Activated CD4-positive, alpha-beta T cell treated with anti-CD3 and anti-CD28 coated beads for 1 hour (primary cell): ENCODE measurements at places on chromosomes 2 and 18.

GRCh38 chr2:233424154-233424951, 70.1 kb downstream of the DGKD start:
- DNase-seq = no peak

DNA sequence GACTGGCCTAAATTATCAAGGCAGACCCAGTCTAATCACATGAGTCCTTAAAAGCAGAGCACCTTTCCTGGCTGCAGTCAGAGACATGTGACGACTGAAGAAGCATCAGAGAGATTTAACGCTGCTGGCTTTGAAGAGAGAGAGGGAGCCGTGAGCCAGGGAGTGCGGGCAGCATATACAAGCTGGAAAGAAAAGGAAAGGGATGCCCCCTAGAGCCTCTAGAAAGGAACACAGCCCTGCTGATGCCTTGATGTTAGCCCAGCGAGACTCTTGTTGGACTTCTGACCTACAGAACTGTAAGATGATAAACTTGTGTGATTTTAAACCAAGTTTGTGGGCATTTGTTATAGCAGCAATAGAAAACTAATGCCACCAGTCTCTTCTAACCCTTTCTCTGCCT, 58.1 kb downstream of the HEATR5B start:
- no peak for DNase-seq

DNA sequence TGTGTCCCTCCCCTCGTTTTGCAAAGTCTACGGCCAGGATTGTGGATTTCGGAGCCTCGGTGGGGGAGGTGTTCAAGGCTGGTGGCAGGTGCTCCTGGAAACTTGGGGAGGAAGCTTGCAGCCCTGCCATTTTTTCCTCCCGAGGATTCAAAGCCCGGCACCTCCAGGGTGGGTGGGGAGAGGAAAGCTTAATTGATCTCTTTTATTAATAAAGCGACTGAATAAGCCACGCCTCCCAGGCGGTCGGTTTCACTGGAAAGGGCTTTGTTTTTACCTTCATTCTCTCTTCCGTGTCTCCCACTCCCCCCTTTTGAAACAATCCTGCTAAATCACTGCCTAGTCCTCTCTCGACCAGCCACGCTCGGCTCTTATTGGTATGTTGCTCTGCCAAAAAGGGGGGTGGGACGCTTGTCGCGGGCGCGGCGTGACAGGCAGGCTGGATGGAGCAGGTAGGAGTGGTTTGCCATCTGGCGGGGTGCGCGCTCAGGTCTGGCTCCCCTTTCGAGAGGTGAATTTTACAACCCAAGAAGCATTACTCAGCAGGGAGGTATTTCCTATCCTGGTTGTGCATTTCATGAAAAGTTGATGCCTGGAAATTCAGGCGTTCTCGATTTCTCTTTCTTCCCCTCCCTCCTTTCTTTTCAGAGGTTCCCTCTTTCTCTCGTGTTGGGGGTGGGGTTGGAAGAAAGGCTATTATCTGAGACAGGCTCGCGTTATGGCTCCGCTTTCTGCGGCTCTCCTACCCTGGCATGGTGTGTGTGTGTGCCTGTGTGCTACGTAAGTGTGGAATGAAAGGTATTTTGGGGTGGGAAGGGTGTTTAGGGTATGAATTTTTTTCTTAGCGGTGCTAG, 1.4 kb downstream of the NEDD4L start:
- peak; percentile 18 for DNase-seq

GRCh38 chr2:143684551-143685320, 555.5 kb downstream of the ARHGAP15 start:
- no peak for DNase-seq

DNA sequence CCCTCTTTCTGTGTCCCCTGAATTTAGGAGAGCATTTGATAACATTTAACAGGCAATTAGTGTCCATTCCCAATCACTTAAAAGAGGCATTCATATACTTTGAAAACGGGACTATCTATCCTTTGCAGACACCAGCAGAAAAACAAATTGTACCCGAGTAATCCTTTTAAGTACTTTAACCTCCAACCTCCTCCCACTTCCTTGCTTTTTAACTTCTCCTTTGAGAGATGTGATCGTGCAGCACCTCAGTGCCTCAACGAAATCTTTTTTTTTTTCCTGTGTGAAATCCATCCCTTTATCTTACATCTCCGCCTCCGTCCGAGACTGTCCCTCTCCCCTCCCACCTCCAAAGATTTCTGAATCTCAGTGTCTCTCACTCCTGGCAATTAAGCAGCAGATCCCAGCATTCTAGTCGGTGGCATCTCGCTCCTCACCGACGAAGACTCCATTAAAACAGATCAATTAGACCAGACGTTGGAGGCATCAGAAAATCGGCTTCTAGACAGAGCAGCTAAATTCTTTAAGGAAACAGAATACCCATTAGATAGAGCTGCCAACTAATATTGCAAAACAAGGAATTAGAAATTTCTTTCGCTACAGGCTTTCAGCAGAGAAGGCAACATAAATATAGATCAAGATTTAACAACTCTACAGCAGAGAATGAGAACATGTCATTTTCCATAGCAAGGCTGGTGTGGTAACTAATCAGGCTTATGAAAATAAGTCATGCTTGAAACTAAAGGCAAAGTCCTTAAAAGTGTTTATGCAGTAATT, 1.9 kb upstream of the TMEFF2 start:
- no peak for DNase-seq

- no peak for DNase-seq
Observed at GRCh38 chr2:16899958-16900357, 234.3 kb upstream of the CYRIA start.

DNA sequence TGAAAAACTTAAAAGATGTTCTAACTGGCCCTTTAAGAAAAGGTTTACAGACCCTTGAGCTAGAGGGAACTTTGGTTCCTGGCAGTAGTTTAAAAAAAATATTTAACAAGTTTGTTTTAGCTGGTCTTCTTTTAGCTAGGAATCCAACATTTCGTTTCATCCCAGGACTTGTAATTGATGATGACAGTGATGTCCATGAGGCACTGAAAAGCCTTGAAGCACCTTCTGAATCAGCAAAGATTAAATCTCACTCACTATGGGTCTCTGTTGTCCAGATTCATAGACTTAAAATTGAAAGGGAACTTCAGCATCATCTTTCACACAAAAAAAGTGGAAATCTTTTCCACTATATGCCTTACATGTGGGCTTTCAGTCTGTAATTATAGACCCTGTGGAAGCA, 102.9 kb upstream of the ETAA1 start:
- DNase-seq = no peak

GRCh38 chr2:177329064-177329463, 63.5 kb upstream of the AGPS start:
- no peak for DNase-seq

DNA sequence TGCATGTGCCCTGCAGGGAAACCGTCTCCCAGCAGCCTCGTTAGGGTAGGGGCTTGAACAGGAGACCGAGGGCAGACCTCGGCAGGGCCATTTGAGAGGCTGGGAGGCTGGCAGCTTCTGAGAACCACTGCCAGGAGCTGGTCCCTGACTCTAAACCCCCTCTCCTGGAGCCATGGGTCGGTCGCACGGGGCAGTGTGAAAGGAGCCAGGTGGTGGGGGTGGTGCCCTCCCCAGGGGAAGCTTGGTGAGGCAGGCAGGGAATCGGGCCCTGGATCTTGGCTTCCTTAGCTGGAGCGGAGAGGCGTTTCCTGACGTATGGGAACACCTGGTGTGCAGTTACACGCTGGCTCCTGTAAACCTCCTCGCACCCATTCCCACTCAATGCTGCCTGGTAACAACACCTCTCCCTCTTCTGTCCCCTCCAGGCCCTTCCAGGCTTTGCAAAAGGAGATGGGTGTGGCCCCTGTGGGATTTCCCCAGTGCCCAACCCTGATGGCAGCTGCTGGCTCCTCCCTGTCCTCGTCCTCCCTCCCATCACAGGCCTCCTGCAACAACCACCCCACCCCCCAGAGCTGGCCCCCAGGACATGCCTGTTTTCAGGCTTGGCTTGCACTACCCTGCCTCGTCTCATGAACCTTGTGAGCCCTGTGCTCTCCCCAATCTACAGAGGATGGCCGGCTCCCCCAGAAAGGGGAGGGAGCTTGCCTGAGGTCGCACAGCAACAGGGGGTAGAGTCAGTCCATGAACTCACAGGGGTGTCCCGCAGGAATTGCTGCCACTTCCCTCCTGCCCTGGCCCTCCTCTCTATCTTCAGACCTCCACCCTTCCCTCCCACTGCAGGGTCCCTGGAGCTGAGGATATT, 24.4 kb downstream of the ADRA2B start:
- no peak for DNase-seq

GRCh38 chr2:211033765-211034164, 477.4 kb downstream of the CPS1 start:
- DNase-seq = no peak

DNA sequence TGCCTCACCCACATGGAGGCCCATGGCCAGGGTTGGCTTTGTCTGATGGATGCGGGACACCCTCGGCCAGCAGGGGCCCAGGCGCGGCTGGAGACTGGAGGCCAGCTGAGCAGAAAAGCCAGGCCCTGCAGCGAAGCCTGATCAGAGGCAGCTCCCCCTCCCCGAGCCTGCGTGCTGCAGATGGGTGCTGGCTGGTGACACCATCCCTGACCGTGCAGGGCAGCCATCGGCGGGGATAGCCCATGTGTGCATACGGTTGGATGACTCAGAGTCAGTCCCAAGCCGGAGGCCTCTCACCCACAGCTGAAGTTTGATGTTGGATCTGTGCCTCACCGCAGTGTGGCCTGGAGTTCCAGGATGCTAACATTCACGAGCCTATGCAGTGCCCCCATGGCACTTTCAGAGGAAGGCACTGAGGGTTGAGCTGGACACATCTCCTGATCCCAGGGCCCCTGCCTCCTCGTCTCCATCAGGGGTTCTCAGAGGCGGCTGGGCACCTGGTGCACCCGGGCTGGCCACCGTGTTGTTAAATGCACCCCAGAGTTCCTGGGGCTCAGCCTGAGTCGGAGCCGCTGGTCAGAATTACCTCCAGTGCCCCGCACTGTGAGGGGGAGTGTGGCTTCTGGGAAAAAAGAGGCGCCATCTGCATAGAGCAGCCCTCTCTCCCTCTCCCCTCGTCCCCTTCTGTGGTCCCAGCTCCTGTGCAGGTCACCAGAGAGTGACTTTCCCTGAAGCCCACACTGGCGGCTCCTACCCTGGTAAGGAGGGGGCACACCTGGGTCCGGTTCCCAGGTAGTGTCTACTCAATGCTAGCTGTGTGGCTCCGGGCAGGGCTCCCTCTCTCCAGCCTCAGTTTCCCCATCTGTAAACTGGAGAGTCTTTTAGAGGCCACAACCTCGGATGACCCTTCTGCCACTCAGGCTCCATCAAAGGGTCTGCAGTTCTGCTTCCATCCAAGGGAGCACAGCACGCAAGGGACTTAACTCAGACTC, 19.4 kb upstream of the KIF1A start:
- no peak for DNase-seq

- DNase-seq = no peak
Observed at GRCh38 chr2:66897181-66897580, 462.3 kb downstream of the MEIS1 start.

DNA sequence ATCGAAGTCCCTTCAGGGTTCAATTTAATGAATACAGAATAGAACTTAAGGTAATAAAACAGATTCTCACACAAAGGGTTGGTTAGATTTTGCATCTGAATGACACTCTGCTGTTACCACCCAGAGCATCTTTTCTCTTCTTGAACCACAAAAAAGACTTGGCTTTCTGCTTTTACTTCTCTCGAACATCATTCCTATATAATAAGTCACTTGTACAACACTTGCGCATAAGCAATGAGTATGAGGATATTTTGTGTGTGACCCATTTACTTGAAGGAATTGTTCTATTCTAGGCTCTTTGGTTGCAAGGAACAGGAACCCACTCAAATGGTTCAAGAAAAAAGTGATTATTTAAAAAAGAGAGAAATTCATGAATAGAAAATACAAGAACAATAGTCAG, 126.2 kb downstream of the NUP35 start:
- no peak for DNase-seq

GRCh38 chr2:25168256-25169072, at the start of gene POMC:
Gene POMC (minus strand): TSS chr2:25168580. CDS start chr2:25164772, 3,808 bp downstream.
- DNase-seq = no peak

DNA sequence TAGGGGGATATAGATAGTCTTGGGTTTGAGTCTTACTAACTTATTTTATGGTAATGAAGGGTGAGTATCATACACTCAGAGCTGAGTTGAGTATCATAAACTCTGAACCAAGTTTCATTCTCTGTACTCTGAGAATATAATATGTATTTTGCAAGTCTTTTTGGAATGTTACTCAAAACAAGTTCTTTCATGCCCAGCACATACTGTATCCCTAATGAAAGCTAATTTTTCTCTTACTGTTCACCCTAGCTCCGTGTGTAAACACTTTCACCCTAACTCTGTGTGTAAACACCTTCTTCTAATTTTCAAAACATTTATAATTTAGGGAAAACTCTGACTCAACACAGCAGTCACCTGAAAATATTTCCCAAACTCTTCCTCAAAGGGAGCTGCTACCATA, 29.7 kb upstream of the CHST9 start:
- DNase-seq = no peak

DNA sequence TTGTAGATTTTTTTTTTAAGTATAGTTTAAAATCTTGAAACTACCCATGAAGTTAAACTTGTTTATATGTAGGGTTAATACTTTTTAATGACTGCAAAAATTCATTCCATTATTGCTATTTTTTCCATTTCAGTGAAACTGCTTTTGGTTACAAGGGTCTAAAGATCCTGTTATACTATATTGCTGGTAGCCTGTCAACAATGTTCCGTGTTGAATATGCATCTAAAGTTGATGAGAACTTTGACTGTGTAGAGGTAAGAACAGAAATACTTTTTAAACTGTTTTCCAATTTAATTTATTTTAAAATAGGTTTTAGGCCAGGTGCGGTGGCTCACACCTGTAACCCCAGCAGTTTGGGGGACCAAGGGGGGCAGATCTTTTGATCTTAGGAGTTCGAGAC, 30.5 kb downstream of the HAT1 start:
- DNase-seq = no peak

DNA sequence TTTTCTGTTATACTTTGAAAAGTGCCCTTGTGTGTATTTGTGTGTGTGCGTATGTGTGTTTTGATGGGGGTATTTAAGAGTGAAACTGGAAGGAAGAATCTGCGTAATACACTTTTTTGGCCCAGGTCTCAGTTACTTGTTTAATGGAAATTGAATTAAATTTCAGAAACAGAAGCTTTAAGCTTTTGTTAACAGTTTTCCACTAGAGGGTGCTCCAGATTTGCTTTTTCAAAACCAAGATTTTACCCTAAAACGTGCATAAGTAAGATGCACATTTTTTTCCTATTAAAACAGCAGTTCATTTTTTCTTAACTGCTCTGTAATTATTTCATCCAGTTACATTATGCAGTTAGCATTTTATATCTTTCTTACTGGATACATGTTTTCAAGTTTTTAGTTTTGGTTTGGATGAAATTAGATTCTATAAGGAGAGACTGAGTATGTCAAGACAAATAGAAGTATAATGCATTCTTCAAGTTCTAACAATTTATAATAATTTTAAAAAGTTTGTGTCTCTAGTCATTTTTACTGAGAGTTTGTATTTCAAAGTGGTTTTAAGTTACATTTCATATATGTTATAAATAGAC, 97.2 kb downstream of the PIK3C3 start:
- no peak for DNase-seq

- DNase-seq = no peak
Observed at GRCh38 chr2:194566907-194567660, 1089.9 kb upstream of the SLC39A10 start.

DNA sequence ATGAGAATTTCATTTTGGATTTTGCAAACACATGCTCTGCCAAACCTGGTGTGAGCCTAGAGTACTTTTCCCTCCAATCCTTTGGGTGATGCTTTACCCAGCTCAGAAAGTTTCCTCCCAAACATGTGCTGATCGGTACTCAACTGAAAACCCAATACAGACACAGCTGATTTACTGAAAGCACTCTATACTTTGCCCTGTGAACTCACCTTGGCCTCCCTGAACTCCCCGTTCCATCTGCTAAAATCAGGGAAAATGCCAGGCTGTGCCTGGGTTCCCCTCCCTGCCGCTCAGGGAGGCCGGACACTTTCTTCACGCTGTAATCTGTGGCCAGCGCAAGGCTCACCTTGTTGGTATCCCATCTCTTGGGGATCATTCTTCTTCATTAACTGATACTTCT, 391.2 kb downstream of the CBLN2 start:
- DNase-seq = no peak
